Gastroesophageal sphincter (tissue), 4 donors: ENCODE measurements at places on chromosomes 1 and 21.
A peak's percentile ranks its signal among the peaks of the same experiment; 100 is the strongest.

GRCh38 chr1:40232444-40232843, 15.3 kb upstream of the TMCO2 start:
- H3K4me3 ChIP-seq = no peak overlapping the region
- no peaks in the 10 kb centered on the region for H3K36me3 ChIP-seq
- ATAC-seq = no peak
- H3K27me3 ChIP-seq = no peaks in the 10 kb centered on the region

DNA sequence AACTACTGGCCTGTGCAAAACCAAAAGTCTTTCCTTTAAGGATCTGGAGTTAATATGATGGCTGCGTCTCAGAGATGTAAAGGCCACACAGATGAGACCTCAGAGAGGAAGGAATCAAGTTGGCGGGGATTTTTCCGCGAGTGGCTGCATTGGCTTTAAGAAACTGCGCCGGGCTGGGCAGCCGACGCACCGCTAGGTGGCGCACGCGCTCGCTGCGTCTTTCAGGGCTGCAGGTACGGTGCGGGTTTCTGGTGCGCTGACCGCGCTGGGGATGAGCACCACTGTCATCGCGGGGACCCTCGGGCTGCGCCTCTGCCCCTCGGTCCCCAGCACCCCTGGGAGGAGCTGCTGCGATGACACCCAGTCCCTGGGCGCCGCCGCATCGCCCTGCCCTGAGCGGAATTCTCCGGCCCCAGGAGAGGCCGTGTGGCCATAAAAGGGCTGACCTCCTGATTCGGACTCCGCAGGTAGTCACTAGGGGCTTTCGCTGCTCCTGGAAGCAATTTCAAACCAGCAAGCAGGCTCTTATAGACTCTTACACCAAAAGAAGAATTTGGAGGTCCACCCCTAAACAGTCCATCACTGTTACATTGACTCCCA, 241.0 kb downstream of the KCNJ6 start:
- no peak overlapping the region for H3K4me3 ChIP-seq
- H3K27me3 ChIP-seq = peaks cover 27% of the 10 kb centered on the region
- H3K27ac ChIP-seq = no peak overlapping the region
- H3K4me1 ChIP-seq = no peaks in the 10 kb centered on the region
- peak; percentile 75 for ATAC-seq
- no peaks in the 10 kb centered on the region for H3K36me3 ChIP-seq

GRCh38 chr1:242534753-242535152, 10.3 kb upstream of the PLD5 start:
- ATAC-seq = no peak
- H3K27ac ChIP-seq = no peak overlapping the region
- no peaks in the 10 kb centered on the region for H3K4me1 ChIP-seq
- peaks cover 18% of the 10 kb centered on the region for H3K27me3 ChIP-seq

GRCh38 chr1:214234635-214235025, 46.3 kb upstream of the SMYD2 start:
- no peak for ATAC-seq
- no peak overlapping the region for H3K4me3 ChIP-seq
- H3K4me1 ChIP-seq = no peaks in the 10 kb centered on the region
- H3K27ac ChIP-seq = no peak overlapping the region
- H3K27me3 ChIP-seq = no peaks in the 10 kb centered on the region

DNA sequence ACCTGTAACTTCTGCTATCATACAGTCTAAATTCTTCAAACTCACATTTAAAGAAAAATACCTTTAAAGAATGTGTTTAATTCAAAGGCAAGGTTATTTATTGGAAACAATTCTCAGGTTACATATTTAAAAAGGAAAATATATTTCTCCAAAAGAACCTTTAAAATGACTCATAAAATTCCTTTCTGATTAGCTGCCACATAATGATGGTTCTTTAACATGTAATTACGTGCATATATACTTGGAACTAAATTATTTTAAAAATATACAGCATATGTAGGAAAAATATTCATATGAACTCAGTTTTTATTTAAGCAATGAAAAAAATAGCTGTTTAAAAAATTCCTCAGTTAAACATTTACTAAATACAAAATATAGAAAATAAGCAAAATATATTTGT, 173.6 kb downstream of the COP1 start:
- H3K4me1 ChIP-seq = no peaks in the 10 kb centered on the region
- H3K36me3 ChIP-seq = no peaks in the 10 kb centered on the region
- H3K27ac ChIP-seq = no peak overlapping the region
- H3K4me3 ChIP-seq = no peak overlapping the region
- H3K27me3 ChIP-seq = no peaks in the 10 kb centered on the region

- no peaks in the 10 kb centered on the region for H3K4me1 ChIP-seq
- no peaks in the 10 kb centered on the region for H3K36me3 ChIP-seq
- H3K27ac ChIP-seq = no peak overlapping the region
Measured at GRCh38 chr21:44682580-44683151, 703 bp upstream of the KRTAP12-1 start.

GRCh38 chr1:246709835-246710234, 14.4 kb upstream of the SCCPDH start:
- H3K27me3 ChIP-seq = no peaks in the 10 kb centered on the region
- no peak overlapping the region for H3K27ac ChIP-seq
- H3K36me3 ChIP-seq = no peaks in the 10 kb centered on the region
- no peaks in the 10 kb centered on the region for H3K4me1 ChIP-seq
- no peak overlapping the region for H3K4me3 ChIP-seq
- ATAC-seq = no peak

DNA sequence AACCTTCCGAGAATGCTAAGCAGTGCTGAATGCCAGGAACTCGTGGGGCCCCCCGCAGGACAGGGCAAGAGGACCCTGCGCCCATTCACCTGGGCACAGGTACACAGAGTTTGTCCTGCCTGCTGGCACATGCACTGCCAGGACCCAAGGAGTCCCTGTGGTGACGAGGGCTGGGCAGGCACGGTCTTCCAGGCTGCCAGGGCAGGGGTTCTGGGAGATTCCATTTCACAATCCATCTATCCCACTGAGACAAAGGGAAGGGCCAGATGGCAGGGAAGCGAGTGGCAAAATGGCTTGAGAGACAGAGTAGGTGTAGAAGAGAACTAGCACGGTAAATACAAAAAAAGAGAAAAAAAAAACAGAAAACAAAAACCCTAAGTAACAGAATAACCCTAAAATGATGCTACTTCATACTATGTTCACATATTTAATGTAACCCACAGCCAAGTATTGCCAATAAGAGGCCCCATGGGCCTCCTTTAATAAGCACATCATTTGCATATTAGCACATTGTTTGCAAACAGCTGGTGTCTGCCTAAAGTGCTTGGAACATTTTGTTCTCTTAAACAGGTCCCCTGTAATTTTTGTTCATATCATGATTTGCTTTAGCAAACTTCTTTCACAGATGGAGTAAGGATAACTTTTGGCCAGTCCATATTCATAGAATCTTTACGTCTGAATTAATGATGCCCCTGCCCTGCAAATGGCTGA, 83.8 kb downstream of the STUM start:
- ATAC-seq = peak; percentile 22
- no peaks in the 10 kb centered on the region for H3K27me3 ChIP-seq
- H3K27ac ChIP-seq = peak overlapping the region; percentile 87
- H3K4me3 ChIP-seq = no peak overlapping the region
- H3K36me3 ChIP-seq = no peaks in the 10 kb centered on the region
- H3K4me1 ChIP-seq = peaks cover 66% of the 10 kb centered on the region

DNA sequence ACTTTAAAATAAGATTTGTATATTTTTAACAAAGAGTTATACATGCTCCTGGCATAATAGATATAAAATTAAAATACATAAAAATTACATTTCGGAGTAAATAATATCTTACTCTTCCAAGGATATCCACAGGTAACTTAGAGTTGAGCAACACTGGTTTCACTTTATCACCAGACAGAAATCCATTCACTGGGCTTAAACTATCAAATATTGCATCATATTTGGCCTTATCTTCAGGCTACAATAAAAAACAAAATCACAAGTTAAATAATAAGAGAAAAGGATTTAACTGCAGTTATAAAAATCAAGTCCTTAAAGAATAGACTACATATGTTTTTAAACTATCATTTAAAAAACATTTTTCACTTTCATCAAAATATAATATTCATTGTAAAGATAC, 55.5 kb downstream of the EPS15 start:
- H3K27ac ChIP-seq = no peak overlapping the region
- no peaks in the 10 kb centered on the region for H3K36me3 ChIP-seq
- no peaks in the 10 kb centered on the region for H3K27me3 ChIP-seq
- ATAC-seq = no peak
- no peak overlapping the region for H3K4me3 ChIP-seq

- ATAC-seq = no peak
- H3K27ac ChIP-seq = no peak overlapping the region
- H3K4me3 ChIP-seq = no peak overlapping the region
- H3K4me1 ChIP-seq = no peaks in the 10 kb centered on the region
- peaks cover 27% of the 10 kb centered on the region for H3K27me3 ChIP-seq
Measured at GRCh38 chr1:214213136-214213535, 67.8 kb upstream of the SMYD2 start.

DNA sequence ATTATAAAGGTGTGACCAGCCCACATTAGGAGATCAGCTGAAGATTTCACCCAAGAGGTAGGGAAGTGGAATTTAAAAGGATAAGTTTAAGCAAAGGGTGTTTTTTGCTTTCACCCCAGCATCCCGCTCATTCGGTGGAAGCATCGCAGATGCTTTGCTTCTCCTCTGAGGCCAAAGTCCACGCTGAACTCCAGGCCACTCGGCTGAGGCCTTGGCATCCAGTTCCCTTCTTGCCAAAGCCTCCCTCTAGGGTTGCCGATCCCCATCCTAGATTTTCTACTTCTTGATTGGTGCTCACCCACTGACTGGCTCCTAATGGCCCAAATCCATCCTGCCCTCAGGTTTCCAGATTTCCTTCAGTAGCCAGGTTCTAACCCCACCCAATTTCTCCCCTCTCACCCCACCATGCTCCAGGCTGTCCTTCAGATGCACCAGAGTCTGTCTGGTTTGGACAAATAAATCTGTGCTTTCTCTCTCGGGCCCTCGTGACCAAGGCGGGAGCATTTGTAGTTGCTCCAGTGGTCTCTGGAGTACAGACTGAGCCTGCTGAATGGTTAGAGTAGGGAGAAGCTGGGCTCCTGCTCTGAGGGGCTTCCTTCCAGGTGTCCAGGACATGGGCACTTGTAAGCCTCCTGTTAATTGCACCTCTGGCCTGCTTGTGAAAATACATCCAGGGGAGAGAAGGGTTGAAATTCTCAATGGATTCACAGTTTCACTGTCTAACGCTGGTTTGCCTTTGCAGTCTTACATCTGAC, 193.2 kb downstream of the C1orf94 start:
- no peaks in the 10 kb centered on the region for H3K36me3 ChIP-seq
- H3K27ac ChIP-seq = no peak overlapping the region
- H3K4me1 ChIP-seq = no peaks in the 10 kb centered on the region

GRCh38 chr1:167499106-167499505, 19.2 kb downstream of the CD247 start:
- ATAC-seq = no peak
- no peaks in the 10 kb centered on the region for H3K36me3 ChIP-seq
- H3K27ac ChIP-seq = no peak overlapping the region

DNA sequence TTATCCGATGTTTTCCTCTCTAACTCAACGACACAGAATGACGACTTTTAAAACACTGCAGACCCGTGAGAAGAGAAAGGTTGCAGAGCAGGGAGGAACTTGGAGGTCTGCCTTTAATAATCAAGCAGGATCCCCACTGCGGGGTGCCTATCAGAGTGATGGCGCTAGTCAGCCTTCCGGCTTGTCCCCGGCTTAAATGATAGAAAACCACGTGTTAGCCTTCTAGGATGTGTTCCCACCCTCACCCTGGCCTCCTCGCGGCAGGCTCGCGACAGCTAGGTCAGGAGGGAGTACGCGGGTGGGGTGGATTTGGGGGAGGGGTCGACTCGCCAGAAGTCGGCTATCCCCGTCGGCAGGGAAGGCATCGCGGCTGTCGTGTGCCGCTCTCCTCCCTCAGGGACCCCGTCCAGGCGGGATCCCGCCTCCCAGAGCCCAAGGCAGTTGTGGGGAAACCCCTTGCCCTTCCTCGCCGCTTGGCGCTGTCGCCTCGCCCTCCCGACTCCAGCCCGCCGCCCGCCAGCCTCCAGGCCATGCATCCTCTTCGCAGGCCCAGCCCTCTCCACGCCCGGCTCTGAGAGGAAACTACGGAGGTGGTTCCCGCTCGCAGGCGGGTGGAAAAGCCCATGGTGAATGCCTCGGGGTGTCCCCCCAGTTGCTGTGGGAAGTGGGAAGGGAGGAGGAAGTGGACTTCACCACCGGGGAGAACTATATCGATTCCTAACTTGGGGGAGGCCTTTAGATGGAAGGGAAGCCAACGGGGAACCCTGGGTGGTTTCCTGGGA, 1.1 kb upstream of the SMG7 start:
- peak overlapping the region; percentile 92 for H3K27ac ChIP-seq
- ATAC-seq = peak; percentile 40
- no peaks in the 10 kb centered on the region for H3K4me1 ChIP-seq
- no peaks in the 10 kb centered on the region for H3K27me3 ChIP-seq
- peak overlapping the region; percentile 81 for H3K4me3 ChIP-seq

GRCh38 chr1:24910751-24911650, 19.1 kb downstream of the RUNX3 start:
- H3K27ac ChIP-seq = no peak overlapping the region
- H3K27me3 ChIP-seq = peaks cover 15% of the 10 kb centered on the region
- no peaks in the 10 kb centered on the region for H3K4me1 ChIP-seq
- H3K36me3 ChIP-seq = no peaks in the 10 kb centered on the region
- H3K4me3 ChIP-seq = no peak overlapping the region

GRCh38 chr1:151596166-151596953, 15.5 kb upstream of the SNX27 start:
- H3K4me1 ChIP-seq = no peaks in the 10 kb centered on the region
- no peaks in the 10 kb centered on the region for H3K27me3 ChIP-seq
- H3K27ac ChIP-seq = no peak overlapping the region
- no peak for ATAC-seq

DNA sequence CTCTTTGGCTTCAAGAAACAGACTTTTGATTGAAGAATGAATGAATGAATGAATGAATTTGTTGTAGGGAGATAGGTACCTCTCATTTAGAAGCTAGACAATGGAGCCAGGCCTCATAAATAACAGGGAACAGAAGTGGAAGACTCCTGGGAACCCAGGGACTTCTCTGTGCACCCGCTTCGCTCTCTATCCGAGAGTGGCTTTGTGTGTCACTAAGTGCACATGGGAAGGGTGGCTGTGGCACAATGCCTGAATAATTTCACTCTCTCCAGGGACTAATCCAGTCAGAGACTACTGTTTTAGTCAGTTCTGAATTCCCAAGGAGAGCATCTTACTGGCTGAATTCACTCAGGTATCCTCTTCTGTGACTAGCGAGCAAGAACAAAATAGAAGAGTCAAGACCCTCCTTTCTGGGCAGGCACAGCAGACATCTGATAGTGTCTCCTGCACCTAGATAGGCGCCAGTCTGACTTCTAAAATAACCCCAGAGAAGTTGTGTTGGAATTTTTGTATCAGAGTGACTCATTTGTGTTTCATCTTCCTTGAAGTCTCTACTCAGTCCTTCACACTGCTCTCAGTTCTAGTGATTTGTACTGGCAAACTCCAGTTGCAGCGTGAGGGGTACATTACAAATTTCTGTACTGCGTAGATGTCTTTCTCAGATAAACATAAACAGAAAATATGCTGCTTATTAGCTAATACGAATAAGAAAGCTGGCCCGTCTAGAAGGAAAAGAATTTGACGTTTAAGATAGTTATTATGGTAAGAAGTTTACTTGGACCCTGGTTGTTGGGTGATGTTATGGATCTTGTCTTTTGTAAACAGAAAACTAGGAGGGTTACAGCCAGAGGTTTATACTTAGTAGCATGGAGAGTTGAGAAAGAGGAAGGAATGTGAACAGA, 34.0 kb downstream of the BACH1 start:
- no peak overlapping the region for H3K4me3 ChIP-seq
- H3K4me1 ChIP-seq = no peaks in the 10 kb centered on the region
- peak overlapping the region; percentile 22 for H3K27ac ChIP-seq
- ATAC-seq = no peak
- no peaks in the 10 kb centered on the region for H3K36me3 ChIP-seq
- H3K27me3 ChIP-seq = no peaks in the 10 kb centered on the region

- no peaks in the 10 kb centered on the region for H3K27me3 ChIP-seq
- no peak overlapping the region for H3K27ac ChIP-seq
- no peaks in the 10 kb centered on the region for H3K4me1 ChIP-seq
- H3K4me3 ChIP-seq = no peak overlapping the region
- ATAC-seq = no peak
Measured at GRCh38 chr1:93542398-93542797, 94.5 kb downstream of the FNBP1L start.
